Forelimb muscle (tissue), 1 donor: ENCODE measurements at places on chromosomes 2 and 18. TPM values are rescaled to one million over a fixed set of nuclear protein-coding genes. Genes with fewer than 3 reads are reported as not detected.

AQP4 gene
- polyA plus RNA-seq: 0.33 TPM

KCNIP3 gene
- 7.9 TPM for polyA plus RNA-seq

GRCh38 chr2:163953390-163953907, 217.6 kb upstream of the FIGN start:
- no peak for DNase-seq

DNA sequence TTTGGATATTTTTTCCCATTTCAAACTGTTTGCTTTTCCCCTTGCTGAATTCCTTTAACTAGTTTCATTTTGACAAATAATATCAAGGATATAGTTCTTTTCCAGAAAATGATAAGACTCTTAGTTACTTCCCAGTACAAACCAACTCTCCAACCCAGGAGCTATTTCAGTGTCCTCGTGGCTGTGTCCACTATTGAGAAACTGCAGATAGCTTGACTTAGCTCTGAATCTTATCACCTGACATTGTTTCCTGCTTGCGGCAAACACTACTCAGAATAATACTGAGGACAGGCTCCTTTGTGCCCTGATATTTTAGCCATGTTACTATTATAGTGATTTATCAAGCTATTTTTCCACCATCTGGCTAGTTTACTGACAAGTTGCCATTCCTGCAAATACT, 74.6 kb downstream of the KLF7 start:
- DNase-seq: no peak

- no peak for DNase-seq
Measured at GRCh38 chr2:190044866-190045265, 17.7 kb downstream of the MSTN start.

- no peak for DNase-seq
Measured at GRCh38 chr18:46333431-46334135, 229.4 kb downstream of the HAUS1 start.

DNA sequence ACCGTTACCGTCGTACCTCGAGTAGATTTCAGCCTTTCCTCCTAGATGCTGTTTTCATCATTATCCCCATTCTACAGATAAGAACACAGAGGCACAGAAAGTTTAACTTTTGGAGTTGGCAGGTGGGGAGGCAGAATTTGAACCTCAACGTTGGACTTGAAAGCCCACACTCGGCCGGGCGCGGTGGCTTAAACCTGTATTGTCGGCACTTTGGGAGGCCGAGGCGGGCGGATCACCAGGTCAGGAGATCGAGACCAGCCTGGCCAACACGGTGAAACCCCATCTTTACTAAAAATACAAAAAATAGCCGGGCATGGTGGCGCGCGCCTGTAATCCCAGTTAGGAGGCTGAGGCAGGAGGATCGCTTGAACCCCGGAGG, 11.5 kb downstream of the CATIP start:
- DNase-seq: no peak

KCNE4 gene
- polyA plus RNA-seq: 3.9 TPM

GRCh38 chr2:10282611-10283105, 20.0 kb upstream of the HPCAL1 start:
- no peak for DNase-seq

DNA sequence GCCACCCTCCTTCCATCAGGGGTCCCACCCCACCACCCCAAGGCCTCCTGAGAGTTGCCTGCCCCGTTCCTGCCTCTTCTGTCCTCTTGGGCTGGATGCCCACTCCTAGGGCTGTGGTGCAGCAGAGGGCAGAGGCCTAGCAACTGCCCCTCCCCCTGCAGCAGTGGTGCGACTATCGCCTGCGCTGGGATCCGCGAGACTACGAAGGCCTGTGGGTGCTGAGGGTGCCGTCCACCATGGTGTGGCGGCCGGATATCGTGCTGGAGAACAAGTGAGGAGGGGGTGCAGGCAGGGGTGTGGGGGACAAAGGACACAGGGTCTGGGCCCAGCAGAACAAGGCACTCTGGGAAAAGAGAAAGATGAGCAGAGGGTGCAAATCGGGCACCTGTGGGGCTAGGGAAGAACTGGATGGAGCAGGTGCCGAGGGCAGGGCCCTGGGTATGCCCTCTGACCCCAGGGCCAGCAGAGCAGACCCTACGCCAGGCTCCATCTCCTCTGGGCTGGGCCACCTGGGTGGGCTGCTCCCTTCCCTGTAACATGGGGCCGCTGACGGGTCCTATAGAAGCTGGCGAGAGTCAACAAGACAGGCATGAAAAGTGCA, 1.0 kb downstream of the CHRNG start:
- no peak for DNase-seq

RBM44 gene
- 0.59 TPM for polyA plus RNA-seq

REG3A gene
- polyA plus RNA-seq: not detected

DNA sequence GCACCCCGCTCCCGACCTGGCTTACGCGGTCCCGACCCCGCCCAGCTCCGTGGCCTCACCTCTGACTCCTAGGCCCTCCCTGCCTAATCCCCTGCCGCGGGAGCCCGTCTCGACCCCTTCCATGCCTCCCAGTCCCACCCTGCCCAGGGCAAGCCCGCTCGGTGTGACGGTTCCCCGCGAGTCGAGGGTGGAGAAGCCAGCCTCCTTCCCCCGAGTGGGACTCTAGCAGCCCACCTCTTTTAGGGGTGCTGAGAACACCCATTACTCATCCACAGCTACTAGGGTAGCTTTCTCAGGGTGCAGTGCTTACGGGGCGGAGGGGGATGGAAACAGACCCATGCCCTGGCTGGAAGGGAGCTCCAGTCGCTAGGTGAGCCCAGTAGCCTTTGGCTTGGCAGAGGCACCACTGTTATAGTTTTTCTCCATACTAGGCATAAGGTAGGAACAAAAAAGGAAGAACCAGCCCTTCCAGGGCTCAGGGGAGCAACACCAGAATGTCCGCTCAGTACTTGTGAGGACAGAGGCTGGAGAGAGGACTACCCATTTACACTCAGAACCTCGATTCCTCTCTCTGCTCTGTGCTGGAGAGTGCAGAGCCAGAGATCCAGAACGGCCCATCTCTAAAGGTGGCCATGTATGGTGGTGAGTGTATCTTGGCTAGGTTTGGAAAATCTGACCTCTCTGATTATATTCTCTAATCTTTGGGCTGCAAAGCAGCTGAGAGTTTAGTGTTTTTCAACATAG, 606 bp downstream of the AGBL5 start:
- no peak for DNase-seq

DNA sequence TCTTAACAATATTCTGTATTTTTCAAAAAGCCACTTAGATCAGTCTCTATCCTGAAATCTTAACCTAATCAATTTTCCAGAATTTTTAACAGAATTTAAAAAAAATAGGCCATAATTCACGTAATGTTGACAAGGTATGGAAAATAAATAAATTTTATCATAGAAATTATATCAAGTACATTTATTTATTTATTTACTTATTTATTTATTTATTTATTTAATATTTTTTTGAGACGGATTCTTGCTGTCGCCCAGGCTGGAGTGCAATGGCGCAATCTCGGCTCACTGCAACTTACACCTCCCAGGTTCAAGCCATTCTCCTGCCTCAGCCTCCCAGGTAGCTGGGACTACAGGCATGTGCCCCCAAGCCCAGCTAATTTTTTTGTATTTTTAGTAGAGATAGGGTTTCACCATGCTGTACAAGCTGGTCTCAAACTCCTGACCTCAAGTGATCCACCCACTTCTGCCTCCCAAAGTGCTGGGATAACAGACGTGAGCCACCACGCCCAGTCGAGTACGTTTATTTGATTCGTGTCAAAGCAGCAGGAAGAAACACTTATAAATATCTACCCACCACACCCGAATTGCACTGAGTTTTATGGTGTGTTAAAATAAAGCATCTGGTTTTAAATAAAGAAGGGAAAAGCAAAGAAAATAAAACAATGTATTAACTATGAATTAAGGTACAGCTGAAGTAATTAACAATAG, 60.1 kb downstream of the DSC3 start:
- DNase-seq: no peak

SRD5A2 gene
- 0.04 TPM for polyA plus RNA-seq

DNA sequence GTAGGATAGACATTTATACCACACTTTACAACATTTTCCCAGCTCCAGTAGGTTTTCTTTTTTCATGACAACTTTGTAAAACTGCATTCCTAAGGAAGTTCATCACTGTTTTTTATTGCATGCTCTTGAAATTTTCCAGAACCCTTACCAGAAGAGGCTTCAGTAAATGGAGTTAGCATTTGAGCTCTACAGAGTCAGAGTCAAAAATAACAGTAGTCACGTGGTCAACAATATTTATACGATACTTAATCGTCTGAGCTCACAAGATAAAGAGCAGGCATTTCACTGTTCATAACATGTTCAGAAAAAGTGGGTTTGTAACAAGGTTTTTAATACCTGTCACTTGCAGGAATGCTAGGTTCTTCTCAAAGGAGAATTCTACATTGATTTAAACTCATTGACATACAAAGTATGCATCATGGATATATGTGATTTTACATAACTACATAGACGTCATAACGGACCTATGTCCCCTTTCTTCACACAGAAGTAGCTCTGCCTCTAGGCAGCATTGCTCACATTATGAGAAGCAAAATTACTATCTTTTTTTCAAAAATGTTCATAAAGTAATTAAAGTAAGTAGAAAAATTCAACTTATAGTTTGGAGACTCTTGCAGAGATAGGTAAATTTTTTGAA, 187.0 kb upstream of the COL3A1 start:
- peak; percentile 59 for DNase-seq

DNA sequence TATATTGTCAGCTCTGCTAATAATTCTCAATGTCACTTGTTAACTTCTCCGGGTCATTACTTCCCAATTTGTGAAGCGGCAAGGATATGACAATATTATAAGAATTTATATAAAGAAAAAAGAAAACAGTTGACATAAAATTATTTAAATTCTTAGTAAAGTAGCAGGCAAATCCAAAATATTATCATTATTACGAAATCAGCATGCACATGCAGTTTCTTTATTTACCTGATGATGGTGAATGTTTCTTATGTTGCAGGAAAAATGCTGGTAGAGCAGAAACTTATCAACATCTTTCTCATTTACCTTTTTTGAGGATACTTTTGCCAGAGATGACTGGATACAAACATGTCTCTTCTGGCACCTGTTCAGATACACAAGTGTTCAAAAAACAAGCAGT, 38.1 kb downstream of the SRBD1 start:
- DNase-seq: no peak

- DNase-seq: no peak
Measured at GRCh38 chr2:790081-790480, 112.9 kb upstream of the TMEM18 start.

GRCh38 chr2:120037995-120038541, 25.2 kb downstream of the EPB41L5 start:
- no peak for DNase-seq

DNA sequence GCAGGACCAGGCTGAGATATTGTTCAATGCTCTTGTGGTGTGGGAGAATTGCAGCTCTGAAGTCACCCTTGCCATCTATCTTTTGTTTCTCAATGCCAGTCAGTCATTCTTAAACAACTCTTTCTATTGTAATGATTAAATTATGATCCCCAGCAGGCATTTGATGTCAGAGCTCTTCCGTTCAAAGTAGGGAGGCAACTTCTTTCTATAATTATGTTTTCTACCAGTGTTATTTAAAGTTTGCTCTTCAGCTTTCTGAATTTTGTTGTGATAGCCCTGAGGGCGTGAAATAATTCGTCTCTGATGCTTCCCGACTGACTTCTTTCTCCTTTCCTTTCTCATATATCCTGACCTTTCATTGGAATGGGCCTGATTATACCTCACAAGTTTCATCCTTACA, 161.4 kb upstream of the KLHL14 start:
- DNase-seq: no peak

FSHR gene
- polyA plus RNA-seq: 0.43 TPM

DNA sequence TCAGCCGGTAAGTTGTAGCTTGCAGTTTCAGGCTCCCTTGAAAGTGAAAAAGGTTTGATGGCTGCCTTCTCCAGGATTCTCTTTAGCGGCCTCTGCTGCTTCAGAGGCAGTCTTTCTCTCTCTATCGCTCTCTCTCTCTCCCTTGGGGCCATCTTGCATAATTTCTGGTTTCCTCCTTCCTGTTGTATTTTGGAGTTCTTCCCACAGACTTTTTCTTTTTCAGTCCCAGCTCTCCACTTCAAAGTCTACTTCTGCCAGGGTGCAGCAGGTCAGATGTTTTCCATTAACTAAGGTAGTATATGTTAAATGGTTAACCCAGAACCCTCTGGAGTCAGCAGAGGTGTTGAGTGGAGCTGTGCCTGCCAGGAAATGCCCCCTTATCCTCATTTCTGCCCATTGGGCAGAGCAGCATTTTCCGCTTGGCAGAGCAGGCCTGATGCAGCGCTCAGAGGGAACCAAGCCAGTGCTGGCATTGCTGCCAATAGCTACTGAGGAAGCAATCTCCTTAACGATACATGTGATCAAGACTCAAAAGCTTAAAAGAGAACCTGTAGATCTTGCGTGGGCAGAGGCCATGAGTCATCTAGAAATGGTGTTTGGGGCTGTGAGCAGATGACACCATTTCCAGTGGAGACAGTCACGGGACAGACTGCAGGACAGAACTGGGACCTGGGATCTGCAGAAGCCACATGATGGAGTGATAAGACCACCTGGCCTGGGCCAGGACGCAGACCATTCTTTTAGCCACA, 20.8 kb downstream of the DBI start:
- peak; percentile 62 for DNase-seq

ANO7 gene
- 0.83 TPM for polyA plus RNA-seq

DNA sequence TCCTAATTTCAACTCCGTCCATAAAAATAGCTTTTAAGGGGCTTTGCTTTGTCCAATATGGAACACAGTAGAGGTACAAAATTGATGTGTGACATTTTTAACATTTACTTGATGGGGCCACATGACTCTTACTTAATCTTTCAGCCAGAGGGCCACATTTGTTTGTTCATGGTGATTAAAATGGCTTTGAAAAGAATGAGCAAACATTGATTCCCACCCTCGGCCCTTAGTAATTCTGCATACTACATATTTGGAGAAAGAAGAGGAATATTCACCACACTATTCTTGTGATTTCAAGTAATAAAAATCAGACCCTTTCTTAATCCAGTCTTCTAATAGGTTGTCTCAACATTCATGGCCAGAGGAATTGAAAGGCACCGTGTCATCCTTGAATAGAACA, 17.5 kb downstream of the ARPC2 start:
- no peak for DNase-seq

ATP8B1 gene
- 3.5 TPM for polyA plus RNA-seq

CLIP4 gene
- polyA plus RNA-seq: 19.2 TPM

- no peak for DNase-seq
Measured at GRCh38 chr18:45102863-45103262, 422.2 kb downstream of the SETBP1 start.

DNA sequence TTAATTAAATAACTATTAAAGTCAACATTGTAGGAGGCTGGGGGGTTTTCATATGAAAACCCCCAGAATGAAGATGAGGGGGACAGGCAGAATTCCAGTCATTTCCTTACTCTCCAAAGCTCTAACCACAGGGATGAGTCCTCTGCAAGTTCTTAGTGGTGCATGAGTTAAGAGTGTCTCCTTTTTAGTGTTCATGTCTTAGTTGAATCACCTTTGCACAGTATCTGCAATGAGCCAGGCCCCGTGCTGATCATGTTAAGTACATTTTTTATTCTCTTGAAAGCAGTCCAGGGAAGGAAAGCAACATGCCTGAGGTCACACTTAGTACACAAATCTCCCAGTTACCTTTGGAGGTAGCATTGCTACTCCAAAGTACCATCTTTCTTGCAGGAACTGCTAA, 25.7 kb upstream of the MSGN1 start:
- no peak for DNase-seq
